BJ (cell line): ENCODE measurements at places on chromosomes 1 and 21.

- DNase-seq, result no peak
Observed at GRCh38 chr21:34820051-34820450, 151.3 kb downstream of the CLIC6 start.

GRCh38 chr1:53267761-53268160 is 29.4 kb upstream of the MAGOH start:
- DNase-seq, result no peak

DNA sequence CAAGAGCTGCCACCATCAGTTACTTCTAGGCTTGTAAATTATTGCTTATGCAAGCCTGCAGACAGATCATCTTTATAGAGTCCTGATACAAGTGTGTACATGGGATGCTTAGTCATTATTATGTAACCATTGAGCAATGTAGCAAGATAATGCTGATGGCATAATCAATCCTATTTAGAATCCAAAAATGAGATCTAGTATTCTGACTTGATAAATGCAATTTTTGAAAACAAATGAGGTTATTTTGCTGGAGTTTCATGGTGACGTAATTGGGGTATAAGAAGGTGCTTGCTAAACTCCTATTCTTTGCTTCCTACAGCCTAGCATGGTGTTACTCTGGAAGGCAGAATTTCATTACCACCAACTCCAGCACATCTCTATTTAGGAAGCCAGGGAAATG is 801.7 kb upstream of the PRMT6 start:
- no peak for DNase-seq

- DNase-seq, result no peak
Observed at GRCh38 chr1:35748326-35748725, 21.5 kb downstream of the CLSPN start.

DNA sequence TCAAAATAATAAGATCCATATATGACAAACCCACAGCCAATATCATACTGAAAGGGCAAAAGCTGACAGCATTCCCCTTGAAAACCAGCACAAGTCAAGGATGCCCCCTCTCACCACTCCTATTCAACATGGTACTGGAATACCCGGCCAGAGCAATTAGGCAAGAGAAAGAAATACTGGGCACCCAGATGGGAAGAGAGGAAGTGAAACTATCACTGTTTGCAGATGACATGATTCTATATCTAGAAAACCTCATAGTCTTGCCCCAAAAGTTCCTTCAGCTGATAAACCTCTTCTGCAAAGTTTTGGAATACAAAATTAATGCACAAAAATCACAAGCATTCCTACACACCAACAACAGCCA is 442.7 kb downstream of the PTBP2 start:
- no peak for DNase-seq

- DNase-seq, result no peak
Observed at GRCh38 chr1:94560333-94560732, 18.8 kb upstream of the F3 start.

DNA sequence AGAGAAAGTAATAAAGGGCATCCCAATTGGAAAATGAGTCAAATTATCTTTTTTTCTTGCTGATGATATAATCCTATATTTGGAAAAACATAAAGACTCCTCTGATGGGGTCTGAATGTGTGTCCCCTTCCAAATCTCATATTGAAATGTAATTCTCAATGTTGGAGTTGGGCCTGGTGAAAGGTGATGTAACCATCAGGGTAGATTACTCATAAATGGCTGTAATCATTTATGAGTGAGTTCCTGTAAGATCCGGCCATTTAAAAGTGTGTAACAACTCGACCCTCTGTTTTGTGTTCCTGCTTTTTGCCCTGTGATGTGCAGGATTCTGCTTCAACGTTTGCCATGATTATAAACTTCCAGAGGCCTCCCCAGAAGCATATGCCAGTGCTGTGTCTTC is 44.3 kb upstream of the MAP1LC3C start:
- no peak for DNase-seq

GRCh38 chr1:116529681-116530080 is 41.1 kb downstream of the CD58 start:
- no peak for DNase-seq

DNA sequence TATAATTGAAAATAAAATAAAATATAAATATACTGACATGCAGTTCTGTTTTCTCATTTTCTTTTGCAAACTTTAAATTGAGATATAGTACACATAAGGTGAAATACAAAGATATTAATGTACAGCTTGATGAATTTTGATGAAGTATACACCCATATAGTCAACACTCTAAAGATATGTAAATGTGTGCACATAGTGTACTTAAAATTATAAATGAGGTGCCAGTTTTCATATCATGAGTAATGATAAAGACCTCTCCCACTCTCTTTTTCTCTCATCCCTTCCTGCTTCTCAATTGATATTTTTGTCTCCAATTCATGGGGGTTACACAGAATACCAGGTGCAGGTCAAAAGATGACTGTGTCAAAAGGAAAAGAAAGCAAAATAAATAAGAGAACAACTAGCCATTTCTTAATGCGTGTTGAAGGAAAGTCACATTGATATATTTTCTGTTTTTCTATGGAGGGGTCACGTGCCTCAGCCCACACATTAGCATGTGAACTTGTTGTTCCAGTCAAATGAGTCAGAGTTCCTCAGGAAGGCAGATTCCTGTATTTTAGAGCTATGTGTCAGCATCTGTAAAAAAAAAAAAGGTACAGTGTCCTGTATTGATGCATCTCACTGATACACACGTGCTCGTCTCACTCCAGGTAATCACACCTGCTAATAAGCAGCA is 64.3 kb upstream of the HOOK1 start:
- peak; percentile 67 for DNase-seq

DNA sequence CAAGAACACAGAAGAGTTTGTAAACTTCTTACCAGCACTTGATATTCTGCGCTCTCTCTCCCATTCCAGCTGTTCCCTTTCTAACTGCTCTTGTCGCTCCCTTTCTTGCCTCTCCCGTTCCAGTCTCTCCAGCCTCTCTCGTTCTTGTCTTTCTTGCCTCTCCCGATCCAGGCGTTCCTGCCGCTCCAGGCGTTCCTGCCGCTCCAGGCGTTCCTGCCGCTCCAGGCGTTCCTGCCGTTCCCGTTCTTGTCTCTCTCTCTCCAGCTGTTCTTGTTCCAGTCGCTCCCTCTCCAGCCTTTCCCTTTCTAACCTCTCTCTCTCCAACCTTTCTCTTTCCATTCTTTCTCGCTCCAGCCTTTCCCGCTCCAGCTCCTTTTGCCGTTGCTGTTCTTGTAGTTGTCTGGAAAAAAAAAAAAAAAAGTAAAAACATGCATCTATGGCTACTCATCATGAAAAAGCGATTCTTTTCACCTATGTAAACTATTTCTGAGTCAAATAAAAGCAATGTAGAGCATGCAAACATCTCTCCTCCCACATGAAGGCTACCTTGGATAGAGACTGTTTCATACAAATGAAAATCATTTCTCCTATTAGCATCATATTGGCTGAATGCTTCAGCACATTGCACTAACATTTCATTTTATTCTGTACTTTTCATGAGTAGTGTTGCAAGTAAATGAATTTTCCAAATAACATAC is 91.5 kb upstream of the LBR start:
- no peak for DNase-seq

DNA sequence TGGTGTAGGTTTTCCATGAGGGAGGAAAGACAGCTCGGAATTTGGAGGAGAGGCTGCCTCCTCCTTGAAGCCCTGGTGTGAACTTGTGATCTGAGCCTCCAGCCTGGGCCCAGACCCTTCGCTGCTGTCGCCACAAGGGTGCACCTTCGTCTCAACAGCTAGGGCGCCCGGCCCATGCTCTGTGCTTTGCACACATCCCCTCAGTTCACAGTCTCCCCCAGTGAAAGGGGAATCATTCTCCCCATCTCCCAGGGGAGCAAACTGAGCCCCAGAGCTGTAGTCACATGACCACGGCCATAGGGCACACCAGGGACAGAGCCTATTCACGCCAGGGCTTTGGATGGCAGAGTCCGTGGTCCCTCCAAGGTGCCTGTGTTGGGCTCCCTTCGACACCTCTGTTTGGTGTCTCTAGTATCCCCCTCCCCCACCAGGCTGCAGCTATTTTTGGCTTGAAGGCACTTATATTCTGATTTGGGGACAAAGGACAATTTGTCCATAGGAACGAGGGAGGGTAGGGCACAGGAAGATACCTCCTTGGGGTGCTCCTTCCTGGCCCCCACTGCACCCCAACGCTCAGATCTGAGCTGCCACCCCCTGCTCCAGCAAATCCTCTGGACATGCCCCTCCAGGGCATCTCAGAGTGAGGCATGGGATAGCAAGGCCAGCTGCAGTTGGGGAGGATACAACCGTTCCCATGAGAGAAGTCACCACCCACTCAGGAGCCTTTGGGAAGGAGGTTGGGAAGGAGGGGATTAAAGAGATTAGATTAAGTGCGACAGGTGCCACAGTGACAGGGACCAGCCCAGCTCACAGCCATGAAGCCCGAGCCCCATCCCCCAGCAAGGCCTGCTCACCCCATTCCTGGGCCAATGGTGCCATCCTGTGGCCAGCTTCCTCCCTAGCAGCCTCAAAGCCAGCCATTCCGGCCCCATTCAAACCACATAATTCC is 15.7 kb downstream of the MATN1 start:
- no peak for DNase-seq
